ENCODE measurements at places on chromosomes 12 and 14. TPM values are rescaled to one million over a fixed set of nuclear protein-coding genes. Genes with fewer than 3 reads are reported as not detected.
A peak's percentile ranks its signal among the peaks of the same experiment; 100 is the strongest.

- peak; percentile 92 for DNase-seq
- peaks cover 17% of the 10 kb centered on the region for H3K36me3 ChIP-seq
- peak overlapping the region; percentile 96 for H3K4me3 ChIP-seq
- H3K4me1 ChIP-seq: peaks cover 31% of the 10 kb centered on the region
- peak overlapping the region; percentile 93 for H3K27ac ChIP-seq
Measured at GRCh38 chr12:50222275-50222783, 55.2 kb upstream of the CERS5 start.

GRCh38 chr12:51185171-51185717 lies 12.3 kb upstream of the TFCP2 start:
- H3K4me1 ChIP-seq: no peaks in the 10 kb centered on the region
- H3K4me3 ChIP-seq: no peak overlapping the region
- no peak for DNase-seq

- no peaks in the 10 kb centered on the region for H3K4me1 ChIP-seq
- no peaks in the 10 kb centered on the region for H3K27me3 ChIP-seq
- DNase-seq: no peak
Measured at GRCh38 chr12:24379433-24379832, 430.0 kb upstream of the SOX5 start.

Gene GRIN2B
- not detected for total RNA-seq

GRCh38 chr12:4555804-4556203 lies 6.2 kb upstream of the DYRK4 start:
- peak; percentile 37 for DNase-seq
- H3K27ac ChIP-seq: no peak overlapping the region
- H3K27me3 ChIP-seq: no peaks in the 10 kb centered on the region
- no peak overlapping the region for H3K4me3 ChIP-seq
- no peaks in the 10 kb centered on the region for H3K36me3 ChIP-seq

Data from GM23248 (cell line).